AG10803 (cell line): ENCODE measurements at places on chromosomes 1 and 21.

DNA sequence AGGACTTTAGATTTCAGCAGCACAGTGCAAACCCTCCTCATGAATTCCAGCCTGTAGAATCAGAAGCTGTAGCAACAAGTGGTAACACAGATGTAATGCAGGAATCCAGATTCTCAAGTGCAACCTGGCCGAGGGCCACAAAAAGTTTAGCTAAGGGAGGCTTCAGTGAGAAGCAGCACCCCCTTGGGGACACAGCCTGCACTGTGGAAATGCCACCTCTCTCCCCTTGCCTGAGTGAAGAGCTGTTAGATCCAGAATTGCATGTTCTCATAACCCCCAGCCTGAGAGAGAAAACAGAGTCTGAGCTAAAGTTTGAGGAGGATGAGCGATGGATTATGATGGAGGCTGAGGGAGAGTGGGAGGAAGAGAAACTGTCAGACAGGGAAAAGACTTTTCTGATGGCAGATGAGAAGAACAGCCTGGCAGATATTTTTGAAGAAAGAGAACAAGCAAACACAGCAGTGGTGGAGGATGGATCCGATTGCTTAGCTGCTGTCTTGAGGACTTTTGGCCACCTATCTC lies 80.5 kb upstream of the BMP8A start:
- peak; percentile 96 for DNase-seq

DNA sequence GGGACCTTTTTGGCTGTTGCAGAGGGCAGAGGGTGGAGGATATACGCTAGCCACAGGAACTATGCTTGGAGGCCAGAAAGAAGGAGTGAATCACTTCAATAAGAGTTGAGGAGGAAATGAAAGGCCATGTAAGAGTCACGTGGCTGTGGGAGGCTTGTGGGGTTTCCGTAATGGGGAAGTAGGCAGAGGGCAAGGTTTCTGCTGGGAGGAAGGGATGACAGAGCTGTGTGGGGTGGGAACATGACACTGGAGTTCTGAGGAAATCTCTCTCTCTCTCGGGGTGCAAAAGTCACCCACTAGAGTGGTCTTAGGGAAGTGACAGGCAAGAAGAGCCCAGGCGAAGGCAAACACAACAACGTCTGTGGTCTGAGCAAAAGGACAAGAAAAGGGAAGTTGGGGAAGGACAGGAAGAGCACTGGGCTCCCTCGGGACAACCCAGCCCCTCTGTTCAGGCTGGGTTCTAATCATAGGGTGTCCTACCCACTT lies 3.9 kb upstream of the CD1C start:
- DNase-seq, result no peak

GRCh38 chr1:247895163-247895637 lies at the start of gene OR2W3:
Gene OR2W3, plus strand, starts transcription at chr1:247895587. Its CDS starts 0 bp downstream, at chr1:247895587.
- DNase-seq, result no peak

GRCh38 chr1:64686828-64687724 lies 57.8 kb upstream of the RAVER2 start:
- DNase-seq, result peak; percentile 51

DNA sequence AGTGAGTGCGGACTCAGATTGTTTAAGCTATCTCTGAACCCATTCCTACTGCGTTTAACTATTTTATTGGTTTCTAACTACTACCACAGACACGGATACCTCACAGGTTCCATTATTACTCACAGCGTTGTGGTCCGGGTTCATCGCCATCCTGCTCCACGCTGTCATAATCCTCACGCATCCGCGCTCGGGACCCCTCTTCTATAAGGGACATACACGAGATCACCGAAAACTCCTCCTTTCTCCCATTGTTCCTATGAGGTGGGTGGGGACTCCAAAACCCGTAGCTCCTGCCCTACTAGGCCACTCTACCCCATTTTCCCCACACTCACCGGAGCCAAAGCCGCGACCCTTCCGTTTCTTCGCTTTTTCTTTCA lies 610 bp downstream of the RBM8A start:
- no peak for DNase-seq

DNA sequence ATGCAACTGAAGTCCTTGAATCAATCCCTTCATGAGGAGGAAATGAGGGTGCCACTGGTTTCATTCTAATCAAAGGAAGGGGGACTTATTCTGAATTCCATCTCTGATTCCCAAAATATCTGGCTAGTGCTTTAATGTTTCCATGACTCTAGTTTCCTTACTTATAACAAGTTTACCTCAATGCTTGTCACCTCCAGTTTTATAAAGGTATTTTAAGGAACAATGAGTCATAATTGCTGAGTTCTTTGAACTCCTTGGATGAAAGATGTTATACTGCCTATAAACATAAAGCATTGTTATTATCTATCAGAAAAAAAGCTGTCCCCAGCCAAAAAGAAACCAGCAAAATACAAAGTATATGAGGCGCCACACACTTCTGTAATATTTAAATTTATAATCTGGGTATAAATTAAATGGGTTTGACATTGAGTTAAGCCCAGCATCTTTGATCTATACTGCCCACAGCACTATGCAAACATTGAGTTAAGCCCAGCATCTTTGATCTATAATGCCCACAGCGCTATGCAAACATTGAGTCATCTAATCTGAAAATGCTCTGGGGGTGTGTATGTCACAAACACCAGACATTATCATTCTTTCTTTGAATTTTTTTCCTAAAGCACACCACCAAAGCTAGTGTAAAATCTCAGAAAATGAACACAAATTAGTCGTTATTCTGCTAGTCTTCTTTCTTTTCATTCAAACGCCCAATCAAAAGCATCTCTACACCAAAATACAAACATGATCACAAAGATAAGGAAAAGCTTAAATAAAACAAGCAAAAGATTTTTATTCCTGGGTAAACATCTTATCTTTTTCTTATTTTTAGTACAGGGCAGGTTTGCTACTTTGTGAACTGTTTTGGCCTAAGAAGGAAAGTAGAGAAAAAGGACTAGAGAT lies 11.5 kb upstream of the CXADR start:
- DNase-seq, result no peak
